ENCODE measurements at places on chromosomes 6 and 20.

- DNase-seq, result no peak
Measured at GRCh38 chr20:4728120-4728760, 6.5 kb downstream of the PRND start.

DNA sequence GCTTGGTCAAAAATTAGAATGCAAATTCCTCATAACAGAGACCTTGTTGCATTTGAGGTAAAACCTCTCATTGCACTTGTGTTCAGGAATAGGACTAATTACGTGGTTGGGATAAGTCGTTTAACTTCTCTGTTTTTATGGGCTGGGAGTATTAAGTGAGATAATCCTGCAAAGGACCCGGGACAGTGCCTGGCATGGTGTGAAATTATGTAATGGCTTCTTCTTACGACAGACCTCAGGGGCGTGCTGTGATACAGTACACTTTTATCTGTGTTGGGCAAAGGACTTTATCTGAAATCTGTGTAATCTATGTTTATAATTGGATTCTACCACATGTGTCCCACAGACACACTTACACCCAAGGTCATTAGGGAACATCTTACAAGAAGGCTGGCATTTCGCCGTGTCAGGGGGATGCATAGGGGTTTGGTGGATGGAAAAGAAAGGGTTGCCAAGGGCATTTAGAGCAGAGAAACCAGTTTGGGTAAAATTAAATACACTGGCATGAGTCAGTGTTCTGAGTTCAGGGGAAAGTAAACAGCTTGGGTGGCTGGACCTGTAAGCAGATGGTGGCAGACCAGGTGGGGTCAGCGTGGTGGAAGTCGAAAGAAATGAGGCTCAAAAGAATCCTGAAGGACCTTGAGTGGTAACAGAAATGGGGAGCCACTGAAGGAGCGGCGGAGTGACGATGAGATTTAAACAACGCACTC is 17.2 kb upstream of the RTF2 start:
- no peak for DNase-seq

- no peak for DNase-seq
Measured at GRCh38 chr6:39209360-39209811, 19.9 kb downstream of the KCNK5 start.

GRCh38 chr20:63065911-63066310 is 59.1 kb upstream of the BHLHE23 start:
- no peak for DNase-seq

DNA sequence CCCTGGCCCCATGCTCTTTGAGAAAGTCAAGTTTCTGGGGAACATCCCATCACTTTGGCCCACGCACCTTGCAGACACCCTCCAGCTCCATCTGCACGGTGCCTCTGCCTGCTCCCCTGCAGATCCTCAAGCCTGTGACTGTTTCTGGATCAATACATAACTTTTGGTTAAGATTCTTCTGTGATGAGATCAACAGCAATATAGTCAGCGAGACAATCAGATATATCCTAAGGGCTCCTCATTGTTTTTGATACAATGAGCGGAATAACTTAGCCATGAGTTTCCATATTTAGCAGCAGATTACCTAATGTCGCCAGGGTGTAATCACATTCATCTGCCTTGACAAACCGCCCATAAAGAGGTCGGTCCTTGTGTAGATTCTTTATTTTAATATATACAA is 109.3 kb upstream of the MTHFD1L start:
- DNase-seq, result no peak

GRCh38 chr20:47887477-47888080 is 102.3 kb upstream of the SULF2 start:
- DNase-seq, result no peak

DNA sequence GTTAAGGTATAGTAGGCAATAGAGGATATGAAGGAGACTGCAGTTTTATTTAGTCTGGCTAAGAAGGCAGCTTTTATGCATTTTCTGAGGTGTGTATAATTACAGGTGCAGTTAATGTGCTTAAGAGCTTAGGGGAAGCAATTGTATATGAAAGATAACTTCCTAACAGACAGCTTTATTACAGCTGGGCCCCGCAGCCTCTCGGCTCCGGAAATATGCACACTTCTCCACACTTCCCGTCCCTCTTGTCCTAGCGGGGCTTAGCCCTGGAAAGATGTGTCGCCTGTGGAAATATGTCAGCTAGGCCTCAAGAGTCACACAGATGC is 178.4 kb upstream of the ARID1B start:
- DNase-seq, result no peak

DNA sequence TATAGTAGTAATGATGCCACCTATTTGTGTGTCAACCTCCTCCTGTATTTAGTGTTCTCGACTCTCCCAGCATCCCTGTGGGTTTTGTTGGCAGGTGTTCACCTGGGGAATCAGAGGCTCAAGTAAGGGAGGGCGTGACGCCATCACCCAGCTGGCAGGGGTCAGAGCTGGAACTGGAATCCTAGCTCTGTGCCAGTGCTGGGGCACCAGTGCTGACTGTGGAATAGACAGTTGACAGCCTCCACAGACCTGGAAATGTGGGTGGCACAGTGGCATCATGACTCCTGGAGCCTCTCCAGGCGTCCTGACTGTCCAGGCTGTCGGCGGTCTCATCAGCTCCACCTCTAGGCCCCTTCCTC is 102.8 kb downstream of the SYCP2 start:
- DNase-seq, result no peak

GRCh38 chr6:14270142-14270893 is 152.7 kb downstream of the CD83 start:
- no peak for DNase-seq

DNA sequence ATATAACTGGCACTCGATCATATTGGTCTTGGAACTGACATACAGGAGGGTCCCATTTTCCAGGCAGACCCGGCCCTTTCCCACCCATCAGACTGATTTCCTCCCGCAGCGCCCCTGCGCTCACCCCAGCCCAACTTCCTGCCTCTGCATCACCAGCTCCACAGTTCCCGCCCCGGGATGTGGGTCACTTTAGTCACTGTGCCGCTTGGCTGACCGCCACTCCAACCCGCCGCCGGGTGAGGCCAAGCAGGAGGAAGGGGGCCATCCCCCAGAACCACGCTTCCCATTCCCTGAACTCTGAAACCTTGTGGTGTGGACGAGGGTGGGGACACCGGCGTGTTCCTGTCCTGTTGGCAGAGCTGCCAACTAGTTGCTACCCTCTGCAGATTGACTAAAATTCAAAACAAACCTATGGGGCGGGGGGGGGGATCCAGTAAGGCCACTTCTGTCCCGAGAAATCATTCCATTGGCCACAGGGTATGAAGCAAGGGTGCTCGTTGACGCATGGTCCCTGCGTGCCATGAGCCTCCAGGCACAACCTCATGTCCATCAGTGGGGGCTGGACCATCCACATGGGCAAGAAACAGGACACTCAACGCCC is 12.3 kb downstream of the TGM2 start:
- DNase-seq, result no peak

DNA sequence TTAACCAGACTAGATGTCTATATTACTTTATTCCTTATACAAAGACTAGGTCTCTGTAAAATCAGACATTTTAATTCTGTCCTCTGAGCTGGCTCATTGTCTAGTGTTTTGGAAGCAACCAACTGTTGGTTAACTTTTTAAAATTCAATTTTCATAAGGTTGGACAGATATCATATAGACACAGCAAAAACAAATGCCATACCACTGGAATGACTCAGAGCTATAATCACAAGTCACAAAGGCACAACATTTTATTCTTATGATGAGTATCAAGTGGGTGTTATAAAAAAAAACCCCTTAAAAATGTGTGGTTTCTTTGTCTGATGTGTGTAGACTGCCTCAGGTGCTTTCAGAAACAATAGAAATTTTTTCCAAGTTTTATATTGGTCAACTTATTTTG is 296.2 kb upstream of the MARCKS start:
- DNase-seq, result no peak

DNA sequence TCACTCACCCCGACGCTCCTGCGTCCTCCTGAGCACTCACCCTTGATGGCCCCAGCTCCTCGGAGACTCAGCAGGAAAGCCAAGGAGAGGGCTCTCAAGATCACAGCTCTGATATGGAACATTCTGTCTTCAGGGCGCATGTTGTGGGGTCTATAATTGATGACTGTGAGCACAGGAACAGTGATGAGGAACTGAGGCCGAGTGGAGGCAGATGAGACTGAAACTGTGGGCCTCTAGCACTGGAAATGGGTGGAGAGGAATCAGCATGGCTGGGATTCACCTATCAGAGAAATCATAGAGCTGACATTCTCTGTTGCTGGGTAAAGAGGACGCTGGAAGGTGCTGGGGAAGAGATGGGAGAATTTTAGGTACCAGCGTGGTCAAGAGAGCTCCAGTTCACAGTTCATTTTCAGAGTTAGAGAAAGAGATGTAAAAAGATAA is at the start of gene HLA-DPA1:
Gene HLA-DPA1 (minus strand): TSS at position 219 of the 441 bp plus-strand sequence.
- no peak for DNase-seq

GRCh38 chr6:14571001-14571400 is 453.4 kb downstream of the CD83 start:
- no peak for DNase-seq

DNA sequence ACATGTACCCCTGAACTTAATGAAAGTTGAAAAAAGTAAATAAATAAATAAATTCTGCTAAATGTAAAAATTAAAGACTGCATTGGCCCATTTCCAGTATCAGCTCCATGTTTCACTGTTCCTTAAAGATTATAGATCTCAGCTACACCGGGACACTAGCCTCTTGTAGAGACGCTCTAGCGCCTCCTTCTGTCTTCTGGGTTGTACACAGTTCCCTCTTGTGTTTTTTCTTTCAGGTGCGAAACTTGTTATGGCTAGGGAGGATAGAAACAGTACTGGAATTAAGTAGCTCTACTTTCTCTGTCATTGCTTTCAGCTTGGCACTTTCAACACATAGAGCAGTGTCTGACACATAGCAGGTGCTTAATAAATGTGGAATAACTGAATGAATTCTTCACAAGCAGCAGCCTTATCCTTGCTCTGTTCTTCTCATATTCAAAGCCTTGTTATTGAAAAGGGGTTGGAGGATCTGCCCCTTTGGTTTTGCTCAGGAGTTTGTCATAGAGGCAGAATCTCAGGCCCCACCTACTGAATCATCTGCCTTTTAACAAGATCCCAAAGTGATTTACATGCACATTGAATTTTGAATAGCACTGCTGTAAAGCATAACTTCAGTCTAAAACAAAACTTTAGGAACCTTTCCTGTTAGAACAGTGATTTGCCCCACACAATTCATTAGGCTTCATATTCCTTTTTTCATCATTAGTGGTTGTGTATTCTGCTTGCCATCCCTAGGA is 92.3 kb downstream of the FIG4 start:
- DNase-seq, result no peak

DNA sequence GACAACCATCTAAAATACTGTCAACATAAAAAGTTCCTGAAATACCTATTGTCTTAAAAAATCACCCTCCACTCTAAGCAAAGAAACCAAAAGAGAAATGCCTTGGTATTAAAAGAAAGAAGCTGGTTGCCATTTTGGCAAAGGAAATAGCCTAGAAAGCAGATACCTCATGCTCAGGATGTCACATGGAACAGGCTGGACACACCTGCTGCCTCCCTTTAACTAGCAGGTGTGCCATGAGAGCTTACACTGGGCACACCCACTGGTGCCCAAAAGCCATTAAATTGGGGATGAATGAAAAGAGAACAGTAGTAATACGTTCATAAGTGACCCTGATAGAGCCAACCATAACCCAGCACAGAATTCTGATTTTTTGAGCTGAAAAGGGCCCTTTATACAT is 1.5 kb downstream of the SLC23A2 start:
- no peak for DNase-seq

DNA sequence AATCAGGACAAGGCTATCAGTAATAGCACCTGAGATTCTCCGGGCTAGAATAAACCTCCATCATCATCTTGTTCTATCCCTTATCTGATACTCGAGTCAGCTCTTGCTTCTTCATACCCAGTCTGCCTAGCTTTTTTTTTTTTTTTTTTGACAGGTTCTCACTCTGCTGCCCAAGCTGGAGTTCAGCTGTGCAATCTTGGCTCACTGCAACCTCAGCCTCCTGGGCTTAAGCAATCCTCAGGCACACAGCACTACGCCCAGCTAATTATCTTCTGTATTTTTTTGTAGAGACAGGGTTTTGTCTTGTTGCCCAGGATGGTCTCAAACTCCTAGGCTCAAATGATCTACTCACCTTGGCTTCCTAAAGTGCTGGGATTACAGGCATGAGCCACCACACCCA is 19.5 kb downstream of the SRSF6 start:
- DNase-seq, result no peak

DNA sequence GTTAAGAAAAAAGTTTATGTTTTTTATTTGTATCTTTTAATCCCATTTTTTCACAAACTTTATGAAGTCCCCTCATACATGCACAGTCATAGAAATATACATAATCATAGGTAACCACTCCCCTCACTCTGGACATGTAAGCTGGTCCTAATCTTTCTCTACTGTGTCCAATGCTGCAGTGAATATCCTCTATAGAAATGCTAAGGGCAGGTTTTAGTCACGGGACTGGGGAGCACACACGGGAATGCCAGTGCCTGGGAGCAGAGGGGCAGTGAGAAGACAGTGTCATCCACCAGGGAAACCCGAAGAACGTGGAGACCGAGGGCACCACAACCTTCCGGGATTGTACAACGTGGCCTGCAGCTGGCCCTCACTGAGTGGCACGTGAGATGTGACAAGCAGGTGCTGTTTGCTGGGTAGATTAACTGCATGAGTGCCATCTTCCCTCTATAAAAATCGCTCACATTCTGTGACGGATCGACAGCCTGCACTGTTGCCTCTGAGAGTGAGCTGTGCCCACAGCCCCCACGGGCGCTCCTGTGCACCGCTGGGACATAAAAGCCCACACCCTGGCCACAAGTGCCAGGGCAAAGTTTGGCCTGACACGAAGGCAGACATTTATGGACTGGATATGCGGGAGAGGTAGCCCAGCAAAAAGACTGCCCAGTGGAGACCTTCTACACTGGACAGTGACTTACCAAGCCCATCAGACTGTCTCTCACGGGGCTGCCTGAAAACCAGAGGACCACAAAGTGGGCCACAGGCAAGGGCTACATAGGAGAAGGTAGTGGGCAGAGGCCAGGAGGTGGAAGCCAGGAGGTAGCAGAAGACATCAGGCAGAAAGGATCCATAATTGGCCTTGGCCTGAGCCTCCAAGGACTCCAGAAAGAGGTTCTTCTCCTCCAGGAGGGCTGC is 63.2 kb downstream of the FGD2 start:
- no peak for DNase-seq

DNA sequence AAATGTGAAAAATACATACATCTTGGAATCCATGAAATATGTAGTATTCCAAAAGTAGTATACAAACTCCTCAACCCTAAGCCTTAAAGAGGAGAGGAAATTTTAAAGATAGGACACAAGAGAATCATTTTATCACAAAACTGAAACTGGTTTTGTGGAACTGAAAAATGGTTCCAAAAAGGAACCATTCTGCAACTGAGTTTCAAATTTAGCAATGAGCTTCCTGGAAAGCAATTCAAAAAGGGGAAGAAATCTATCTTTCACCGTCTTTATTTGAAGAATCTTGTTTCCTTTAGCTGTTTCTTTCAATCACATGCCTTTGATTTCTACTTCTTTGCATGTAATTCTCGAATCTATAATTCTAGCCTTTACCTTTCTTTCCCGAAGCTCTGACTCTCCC is 32.2 kb upstream of the LAMP5 start:
- no peak for DNase-seq

Measured in T-helper 2 cell (primary cell).